ENCODE measurements at places on chromosomes 2 and 18.
A peak's percentile ranks its signal among the peaks of the same experiment; 100 is the strongest.

GRCh38 chr2:42978175-42978886 lies 185.9 kb upstream of the HAAO start:
- DNase-seq: no peak

DNA sequence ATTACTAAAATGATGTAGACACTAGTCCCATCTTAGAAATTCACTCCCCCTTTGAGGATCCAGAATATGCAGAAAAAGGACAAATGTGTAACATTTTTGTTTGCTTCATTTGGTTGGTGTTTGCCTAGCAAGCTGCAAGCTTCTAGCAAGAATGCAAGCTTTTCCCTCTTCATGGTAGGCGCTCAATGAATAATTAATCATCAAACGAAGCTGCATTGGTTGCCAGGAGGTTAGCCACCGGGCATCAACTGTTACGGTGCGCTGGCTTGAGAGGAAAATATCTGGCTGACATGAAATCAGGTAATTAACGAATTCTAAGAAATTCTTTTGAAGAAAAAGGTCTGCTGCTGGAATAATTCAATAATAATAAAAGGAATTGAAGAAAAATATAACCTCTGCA lies 341.0 kb upstream of the KYNU start:
- no peak for DNase-seq

GRCh38 chr2:181140414-181140813 lies 160.0 kb downstream of the UBE2E3 start:
- no peak for DNase-seq

GRCh38 chr2:172647439-172647838 lies 88.2 kb upstream of the RAPGEF4 start:
- DNase-seq: no peak

DNA sequence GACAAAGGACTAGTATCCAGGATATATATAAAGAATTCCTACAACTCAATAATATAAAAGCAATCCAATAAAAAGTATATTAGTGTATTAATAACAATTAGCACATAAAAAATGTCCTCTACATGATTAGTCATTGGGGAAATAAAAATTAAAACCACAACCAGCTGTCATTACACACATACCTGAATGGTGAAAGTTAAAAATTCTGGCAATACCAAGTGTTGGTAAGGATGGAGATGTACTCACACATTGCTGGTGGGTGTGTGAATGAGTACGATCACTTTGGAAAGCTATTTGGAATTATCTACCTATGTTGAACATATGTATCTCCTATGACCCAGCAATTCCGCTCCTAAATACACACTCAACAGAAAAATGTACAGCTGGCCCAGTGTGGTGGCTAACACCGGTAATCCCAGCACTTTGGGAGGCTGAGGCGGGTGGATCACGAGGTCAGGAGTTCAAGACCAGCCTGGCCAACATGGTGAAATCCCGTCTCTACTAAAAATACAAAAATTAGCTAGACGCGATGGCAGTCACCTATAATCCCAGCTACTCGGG lies 14.3 kb upstream of the NOL10 start:
- no peak for DNase-seq

GRCh38 chr2:108169982-108170625 lies 69.7 kb upstream of the SULT1C3 start:
- no peak for DNase-seq

GRCh38 chr2:120231974-120232635 lies 8.9 kb upstream of the TMEM185B start:
- DNase-seq: peak; percentile 46

DNA sequence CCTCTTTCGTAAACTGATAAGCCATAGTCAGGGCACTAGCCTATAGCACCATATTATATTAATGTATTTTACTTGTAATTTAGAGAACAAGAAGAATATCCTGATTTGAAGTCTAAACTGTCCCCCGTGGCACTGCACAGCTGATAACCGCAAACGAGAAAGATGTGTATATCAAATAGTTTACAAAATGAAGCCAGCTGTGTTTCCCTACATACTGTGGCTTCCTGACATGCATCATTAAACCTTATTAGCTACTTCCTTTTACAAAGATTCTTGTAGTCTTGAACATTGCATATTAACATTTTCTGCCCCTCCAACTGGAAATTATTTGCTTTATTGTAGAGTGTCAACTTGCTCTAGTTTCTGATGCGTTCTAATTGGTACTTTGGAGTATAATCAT lies 153.5 kb upstream of the NFATC1 start:
- DNase-seq: no peak

GRCh38 chr18:808502-808901 lies 3.5 kb downstream of the YES1 start:
- no peak for DNase-seq

DNA sequence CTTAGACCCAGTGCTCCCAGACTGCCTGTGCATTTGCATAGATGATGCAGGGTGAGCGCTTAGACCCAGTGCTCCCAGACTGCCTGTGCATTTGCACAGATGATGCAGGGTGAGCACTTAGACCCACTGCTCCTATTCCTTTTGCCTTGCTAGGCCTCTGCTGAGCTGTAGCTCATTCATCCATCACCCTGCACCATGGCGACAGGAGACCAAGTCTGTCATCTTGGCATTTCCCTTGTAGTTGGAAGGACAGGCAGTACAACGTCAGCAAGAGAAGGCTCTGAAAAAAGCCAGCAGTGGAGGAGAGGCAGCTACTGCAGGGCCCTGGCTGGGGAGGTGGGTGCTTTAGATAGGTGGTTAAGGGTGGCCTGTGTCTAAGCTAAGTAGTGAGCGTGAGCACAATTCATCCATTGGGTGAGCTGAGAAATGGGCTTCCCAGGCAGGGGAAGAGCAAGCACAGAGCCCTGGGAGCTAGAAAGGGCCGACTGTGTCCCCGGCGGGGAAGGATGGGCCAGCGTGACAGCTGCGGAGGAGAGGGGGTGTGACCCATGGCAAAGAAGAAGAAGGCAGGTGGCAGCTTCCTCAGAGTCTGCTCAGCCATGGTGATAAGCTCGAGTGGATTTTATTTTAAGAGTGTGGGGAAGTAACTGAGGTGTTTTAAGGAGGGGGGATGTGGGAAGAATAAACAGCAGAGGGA lies 108.8 kb downstream of the LPIN1 start:
- no peak for DNase-seq

DNA sequence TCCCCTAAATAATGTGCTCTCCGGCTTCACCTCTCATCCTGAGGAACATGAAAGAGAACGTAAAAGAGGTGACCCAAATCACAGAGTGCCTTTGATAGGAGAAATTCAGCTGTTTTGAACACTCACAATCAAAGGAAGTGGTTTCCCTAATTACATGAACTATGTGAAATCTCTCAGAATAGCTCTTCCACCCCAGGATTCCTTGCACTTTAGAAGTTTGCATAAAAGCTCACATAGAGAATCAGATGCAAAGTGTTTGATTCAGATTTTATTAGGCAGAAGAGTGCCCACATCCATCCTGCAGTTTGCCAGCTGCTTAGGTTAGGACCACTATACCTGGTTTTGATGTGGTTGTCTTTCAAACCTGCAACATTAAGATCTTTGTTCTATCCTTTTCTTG lies 61.0 kb downstream of the MAP3K20 start:
- no peak for DNase-seq

DNA sequence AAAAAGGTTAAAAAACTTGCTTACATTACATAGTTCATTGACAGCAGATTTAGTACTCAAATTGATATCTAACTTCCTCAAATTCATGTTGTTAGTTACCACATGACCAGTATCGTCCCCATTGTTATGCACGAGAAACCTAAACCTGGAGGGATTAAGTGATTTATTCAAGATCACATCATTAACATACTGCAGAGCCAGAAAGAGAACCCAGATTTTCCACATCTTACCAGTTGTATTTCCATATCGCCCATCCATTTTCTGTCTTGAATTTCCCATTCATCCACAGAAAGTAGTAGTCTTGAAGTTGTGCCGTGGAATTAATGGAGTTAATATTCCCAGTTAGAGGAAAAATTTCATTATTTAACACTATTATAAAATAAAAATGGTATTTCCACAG lies 512.0 kb downstream of the METTL4 start:
- no peak for DNase-seq

DNA sequence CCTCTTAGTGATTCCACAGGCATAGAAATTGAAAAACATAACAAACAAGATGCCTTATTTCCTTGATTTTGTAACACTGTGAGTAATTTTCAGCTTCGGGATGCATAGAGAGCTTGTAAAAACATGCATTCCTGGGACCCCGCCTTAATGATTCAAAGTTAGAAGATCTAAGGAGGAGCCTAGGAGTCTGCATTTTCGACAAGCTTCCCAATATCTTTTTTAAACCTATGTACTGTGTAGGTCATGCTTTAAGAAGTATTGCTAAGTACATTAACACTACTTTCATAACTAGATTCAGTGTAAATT lies 109.8 kb upstream of the ZNF516 start:
- no peak for DNase-seq

DNA sequence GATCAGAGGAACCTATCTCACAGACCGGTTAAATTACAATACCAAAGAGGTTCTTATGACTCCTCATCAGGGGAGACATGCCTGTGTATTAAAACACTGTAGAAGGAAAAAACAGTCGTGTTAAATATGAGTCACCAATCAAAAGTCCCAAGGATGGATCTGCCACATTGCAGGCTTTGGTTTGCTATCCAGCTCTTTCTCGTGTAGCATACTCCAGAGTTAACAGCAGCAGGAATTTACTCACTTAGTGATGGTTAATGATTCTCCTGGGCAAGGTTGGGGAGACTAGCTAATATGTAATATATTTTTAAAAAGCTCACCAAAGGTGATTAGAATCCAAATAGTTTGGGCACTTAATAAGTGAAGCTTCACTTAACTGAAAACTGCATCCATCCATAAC lies 109.7 kb downstream of the MBD5 start:
- no peak for DNase-seq

DNA sequence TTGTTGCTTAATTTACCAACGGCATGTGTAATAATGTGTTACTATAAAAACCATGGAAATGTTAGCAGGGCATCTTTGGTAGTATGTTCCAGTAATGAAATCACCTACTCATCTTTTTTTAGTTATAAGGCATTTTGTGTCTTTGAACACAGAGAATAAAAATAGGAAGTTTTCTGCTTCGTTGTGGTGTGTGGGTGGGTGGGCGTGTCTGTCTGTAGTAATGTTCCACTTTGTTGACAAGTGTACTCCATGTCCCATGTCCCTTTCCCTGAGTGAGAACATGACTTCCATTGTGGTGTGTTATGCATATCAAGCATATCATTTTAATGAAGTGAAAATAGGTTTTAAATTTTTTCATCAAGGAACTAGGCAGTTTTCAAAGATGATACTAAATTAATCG lies 149.3 kb downstream of the VWC2L start:
- DNase-seq: no peak

Measured in T follicular helper cell (primary cell).